Osteocyte (in vitro differentiated cells): ENCODE measurements at places on chromosomes 5 and 9. TPM values are rescaled to one million over a fixed set of nuclear protein-coding genes. Genes with fewer than 3 reads are reported as not detected.

Gene NIPAL4
- 2.3 and 2.4 TPM in 2 replicates for total RNA-seq

GRCh38 chr9:12554636-12555035 lies 138.5 kb upstream of the TYRP1 start:
- no peak overlapping the region for H3K4me3 ChIP-seq
- no peak overlapping the region for H3K27ac ChIP-seq
- no peaks in the 10 kb centered on the region for H3K36me3 ChIP-seq
- no peak for DNase-seq

- no peak for DNase-seq
- no peaks in the 10 kb centered on the region for H3K27me3 ChIP-seq
- H3K36me3 ChIP-seq, result peaks cover 23% of the 10 kb centered on the region
- no peak overlapping the region for H3K4me3 ChIP-seq
- peaks cover 21% of the 10 kb centered on the region for H3K4me1 ChIP-seq
- no peak overlapping the region for H3K27ac ChIP-seq
Measured at GRCh38 chr5:72231991-72232703, 87.9 kb downstream of the MRPS27 start.

Gene C9orf43
- 0.43 and 0.55 TPM in 2 replicates for total RNA-seq

DNA sequence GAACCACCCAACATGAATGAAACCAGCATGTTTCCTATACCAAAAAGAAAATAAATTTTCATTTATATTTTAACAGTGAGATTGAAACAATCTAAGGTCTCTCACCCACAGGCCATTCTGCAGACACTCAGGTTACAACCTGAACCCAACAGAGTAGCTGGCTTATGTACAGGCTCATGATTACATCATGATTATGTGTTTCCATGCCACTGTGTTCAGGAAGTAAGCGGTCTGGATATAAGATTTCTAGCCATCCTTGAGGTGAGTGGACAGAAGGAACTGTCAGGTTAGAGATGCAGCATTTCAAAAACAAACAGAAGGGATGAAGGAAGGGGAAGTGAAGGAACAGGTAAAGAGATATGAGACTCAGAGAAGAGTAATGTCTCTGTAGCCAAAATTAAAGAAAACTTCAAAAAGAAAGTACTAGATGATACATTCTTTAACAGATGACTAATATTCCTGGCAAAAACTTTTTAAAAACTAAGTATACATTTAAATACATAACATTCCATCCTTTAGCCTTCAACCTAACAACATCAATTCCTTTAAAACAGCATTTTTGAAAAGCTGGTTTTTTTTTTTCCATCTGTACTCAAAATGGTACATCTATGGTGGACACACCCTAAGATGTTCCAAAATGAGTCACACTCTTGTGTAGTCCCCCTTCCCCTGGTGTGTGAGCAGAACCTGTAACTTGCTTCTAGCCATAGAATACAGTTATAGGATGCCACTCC lies 119.8 kb downstream of the LPAR1 start:
- H3K4me3 ChIP-seq, result peak overlapping the region; percentile 2
- H3K27me3 ChIP-seq, result no peaks in the 10 kb centered on the region
- H3K4me1 ChIP-seq, result peaks cover 86% of the 10 kb centered on the region
- peak overlapping the region; percentile 94 for H3K27ac ChIP-seq
- peaks cover 14% of the 10 kb centered on the region for H3K36me3 ChIP-seq

DNA sequence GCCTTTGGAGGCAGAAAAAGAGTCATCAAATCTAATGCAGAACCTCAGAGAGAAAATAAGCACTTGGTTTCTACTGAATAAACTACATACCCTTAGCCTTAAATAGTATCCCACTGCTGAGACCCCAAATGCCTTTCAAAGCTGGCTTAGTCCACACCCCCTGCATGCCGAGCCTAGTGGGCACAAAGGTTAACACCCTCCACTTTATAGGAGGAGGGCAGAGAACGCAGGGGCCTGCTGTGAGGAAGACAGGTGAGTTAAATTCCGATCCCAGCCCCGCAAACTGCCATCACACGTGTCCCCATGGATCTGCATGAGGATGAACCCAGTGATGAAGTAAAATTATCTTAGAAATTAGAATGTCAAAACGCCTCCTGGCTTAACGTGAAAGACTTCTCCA lies 19.5 kb upstream of the HSD17B3 start:
- peaks cover 3% of the 10 kb centered on the region for H3K36me3 ChIP-seq
- peaks cover 2% of the 10 kb centered on the region for H3K4me1 ChIP-seq
- no peaks in the 10 kb centered on the region for H3K27me3 ChIP-seq
- H3K27ac ChIP-seq, result no peak overlapping the region
- no peak for DNase-seq
- no peak overlapping the region for H3K4me3 ChIP-seq

DNA sequence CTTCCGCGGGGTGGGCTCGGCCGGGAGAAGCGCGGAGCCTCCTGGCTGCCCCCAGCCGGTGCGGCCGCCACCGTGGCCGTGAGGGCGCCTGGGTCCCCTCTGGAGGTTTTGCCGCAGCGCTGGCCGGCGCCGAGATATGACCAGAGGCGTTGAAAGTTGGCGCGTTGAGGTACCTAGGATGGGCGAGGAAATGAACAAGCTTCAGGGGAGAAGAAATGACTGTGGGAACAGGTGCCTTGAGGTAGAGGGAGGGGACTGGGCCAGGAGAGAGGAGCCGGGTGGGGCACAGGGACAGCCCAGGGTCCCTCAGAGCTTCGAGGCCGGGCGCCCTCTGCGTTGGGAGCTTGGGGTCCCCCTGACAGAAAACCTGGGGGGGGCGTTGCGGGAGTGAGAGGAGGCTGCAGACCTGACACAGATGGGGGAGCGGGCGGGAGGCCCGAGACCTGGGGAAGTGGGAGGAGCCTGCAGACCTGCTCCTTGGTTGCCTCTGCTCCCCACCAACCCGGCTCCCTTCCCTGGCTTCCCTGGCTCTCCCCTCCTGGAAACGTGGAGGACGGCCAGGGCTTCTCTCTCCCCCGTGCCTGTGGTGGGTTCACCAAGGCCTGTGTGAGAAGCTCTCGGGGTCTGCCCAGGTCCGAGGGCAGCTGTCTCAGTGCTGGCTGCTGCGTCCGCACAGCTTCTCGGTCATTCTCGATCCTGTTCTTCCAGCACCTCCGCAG lies 14.2 kb downstream of the RABL6 start:
- H3K4me3 ChIP-seq, result no peak overlapping the region
- H3K4me1 ChIP-seq, result peaks cover 5% of the 10 kb centered on the region
- H3K36me3 ChIP-seq, result no peaks in the 10 kb centered on the region
- H3K27ac ChIP-seq, result no peak overlapping the region

Gene NNT
- total RNA-seq, result 107 and 108 TPM in 2 replicates

GRCh38 chr9:122348288-122348777 lies 22.5 kb upstream of the PTGS1 start:
- H3K27ac ChIP-seq, result no peak overlapping the region
- H3K27me3 ChIP-seq, result peaks cover 14% of the 10 kb centered on the region
- no peak overlapping the region for H3K4me3 ChIP-seq
- H3K36me3 ChIP-seq, result no peaks in the 10 kb centered on the region
- no peak for DNase-seq

DNA sequence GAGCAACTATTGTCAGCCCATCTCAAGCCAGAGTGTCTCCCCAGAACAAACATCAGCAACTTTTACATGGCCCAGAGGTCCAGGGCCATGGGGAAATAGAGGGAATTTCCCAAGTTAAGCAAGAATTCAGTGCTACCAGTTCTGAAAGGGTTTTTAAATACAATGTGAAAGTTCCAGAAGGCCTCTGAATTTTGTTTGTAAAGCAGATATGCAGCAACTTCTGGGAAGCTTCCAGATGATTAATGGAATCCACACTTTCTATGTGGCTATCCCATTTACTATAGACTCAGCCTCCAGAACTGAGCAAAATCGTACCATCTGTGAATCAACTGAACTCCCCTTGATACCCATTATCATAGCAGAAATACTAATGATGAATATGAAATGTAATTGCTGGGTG lies 93.8 kb downstream of the FEM1C start:
- no peaks in the 10 kb centered on the region for H3K36me3 ChIP-seq
- no peak for DNase-seq
- H3K27ac ChIP-seq, result peak overlapping the region; percentile 47
- H3K4me3 ChIP-seq, result no peak overlapping the region
- H3K4me1 ChIP-seq, result peaks cover 5% of the 10 kb centered on the region

Gene OR1Q1
- not detected in 2 replicates for total RNA-seq

Gene FOXD1
- 64.1 and 73.4 TPM in 2 replicates for total RNA-seq

Gene PIP5K1B
- total RNA-seq, result not detected in 2 replicates

DNA sequence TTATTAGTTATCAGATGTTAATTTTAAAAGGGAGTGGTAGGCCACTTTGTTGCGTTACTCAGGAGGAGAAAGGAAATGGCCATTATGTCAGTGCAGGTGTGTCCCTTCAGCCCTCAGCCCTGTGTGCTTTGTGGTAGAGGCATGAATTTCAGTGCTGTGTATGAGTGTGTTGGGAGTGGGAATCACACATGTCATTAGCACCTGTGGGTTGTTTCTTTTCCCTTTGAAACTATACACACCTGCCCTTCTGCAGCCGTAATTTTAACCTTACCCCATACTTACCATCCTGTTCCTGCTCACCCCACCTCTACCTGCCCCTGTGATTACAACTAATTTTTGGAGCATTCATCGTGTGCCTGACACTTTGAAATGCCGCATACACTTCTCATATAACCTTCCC lies 156.4 kb downstream of the ARHGAP26 start:
- H3K4me1 ChIP-seq, result peaks cover 10% of the 10 kb centered on the region
- no peak for DNase-seq
- H3K27me3 ChIP-seq, result no peaks in the 10 kb centered on the region
- H3K4me3 ChIP-seq, result no peak overlapping the region

DNA sequence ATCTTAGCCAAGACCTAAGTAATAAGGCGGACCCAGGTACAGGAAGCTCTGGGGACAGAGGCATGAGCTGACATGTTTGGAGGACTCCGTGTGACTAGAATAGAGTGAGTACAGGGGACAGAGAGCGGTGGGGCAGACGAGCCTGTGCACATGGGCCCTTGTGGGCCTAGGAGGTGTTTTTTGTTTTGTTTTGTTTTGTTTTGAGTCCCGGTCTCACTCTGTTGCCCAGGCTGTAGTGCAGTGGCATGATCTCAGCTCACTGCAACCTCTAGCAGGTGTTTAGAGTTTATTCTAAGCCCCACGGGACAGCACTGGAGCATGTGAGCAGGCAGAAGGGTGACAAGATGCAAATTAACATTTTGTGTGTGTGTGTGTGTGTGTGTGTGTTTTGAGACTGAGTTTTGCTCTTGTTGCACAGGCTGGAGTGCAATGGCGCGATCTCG lies 3.1 kb upstream of the EEIG1 start:
- no peaks in the 10 kb centered on the region for H3K27me3 ChIP-seq
- DNase-seq, result no peak
- no peak overlapping the region for H3K4me3 ChIP-seq
- no peak overlapping the region for H3K27ac ChIP-seq

Gene ARHGEF39
- 0.86 and 1.6 TPM in 2 replicates for total RNA-seq
